ENCODE measurements at places on chromosomes 5 and 9.
A peak's percentile ranks its signal among the peaks of the same experiment; 100 is the strongest.

DNA sequence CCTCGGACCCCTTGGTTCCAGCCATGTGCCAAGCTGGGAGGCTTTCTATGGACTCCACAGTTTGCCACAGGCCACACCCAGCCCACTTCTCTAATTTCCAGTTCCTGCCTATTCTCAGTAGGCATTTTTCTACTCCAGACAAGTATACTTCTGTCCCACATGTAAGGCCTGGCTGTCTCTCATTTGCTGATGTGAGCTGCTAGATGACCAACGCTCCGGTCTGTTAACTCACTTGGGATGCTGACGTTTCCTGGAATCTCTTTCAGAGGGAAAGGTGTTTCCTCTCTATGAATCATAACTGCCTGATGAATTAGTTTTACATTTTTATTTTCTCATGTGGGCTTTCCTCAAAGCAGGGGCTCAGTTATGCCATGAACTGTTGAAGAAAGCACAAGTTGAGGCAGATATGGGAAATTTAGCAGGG is 36.3 kb downstream of the ERGIC1 start:
- DNase-seq, result no peak

DNA sequence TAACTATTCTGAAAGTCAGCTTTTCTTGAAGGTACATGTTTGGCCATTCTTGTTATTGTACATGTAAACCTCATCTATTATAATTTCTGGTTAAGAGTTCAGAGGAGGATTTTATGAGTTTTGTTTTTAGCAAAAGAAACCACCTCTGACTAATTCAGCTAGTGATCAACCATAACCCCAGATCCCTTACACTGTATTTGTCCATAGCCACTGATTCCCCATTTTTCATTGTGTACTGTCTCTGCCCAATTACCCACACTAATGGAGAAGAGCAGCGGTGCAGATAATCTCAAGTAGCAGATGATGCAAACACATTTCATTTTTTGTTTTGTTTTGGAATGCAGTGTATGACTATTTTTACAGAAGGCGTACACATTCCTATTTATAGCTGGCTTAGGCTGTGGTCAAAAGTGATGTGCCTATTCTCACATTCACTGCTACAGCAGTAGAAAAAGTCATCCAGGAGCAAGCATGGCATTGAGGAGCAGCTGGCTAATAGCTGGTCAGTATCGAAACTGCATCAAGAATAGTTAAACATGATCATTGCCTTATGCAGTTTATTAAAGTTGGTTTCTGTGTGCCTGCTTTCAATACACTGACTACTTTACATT is 988.3 kb downstream of the DTWD2 start:
- DNase-seq, result no peak

DNA sequence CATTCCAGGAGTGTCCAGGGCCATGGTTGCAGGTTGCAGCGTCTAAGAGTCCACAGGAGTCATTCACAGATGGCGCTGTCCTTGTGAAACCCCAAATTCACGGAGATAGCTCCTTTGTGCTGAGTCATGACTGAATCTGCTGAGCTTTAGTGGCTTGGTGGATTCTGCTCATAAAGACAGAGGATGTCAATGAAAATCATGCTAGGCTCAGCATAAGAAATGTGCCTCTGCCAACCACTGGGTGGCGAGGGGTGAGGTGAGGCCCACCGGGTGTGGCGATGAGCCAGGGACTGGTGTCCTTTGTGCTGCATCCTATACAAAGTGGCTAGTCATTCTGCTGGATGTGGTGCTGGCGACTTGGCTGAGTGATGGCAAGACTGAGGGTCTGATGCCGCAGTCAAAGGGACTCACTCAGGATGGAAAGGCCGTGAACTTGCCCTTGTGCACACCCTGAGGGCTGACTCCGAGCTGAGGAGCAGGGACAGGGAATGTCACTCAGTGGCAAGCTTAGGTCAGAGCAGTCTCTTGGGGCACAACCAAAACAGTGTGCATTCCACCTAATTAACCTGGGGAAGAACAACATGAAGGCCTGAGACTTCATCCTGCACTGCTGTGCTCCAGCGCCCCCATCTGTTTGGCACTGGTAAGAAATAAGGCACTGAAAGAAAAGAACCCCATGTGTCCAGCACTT is 71.5 kb downstream of the DAP start:
- DNase-seq, result no peak

GRCh38 chr5:56012281-56012963 is 17.7 kb upstream of the IL6ST start:
- DNase-seq, result peak; percentile 87

GRCh38 chr5:27130587-27130986 is 92.2 kb upstream of the CDH9 start:
- no peak for DNase-seq

DNA sequence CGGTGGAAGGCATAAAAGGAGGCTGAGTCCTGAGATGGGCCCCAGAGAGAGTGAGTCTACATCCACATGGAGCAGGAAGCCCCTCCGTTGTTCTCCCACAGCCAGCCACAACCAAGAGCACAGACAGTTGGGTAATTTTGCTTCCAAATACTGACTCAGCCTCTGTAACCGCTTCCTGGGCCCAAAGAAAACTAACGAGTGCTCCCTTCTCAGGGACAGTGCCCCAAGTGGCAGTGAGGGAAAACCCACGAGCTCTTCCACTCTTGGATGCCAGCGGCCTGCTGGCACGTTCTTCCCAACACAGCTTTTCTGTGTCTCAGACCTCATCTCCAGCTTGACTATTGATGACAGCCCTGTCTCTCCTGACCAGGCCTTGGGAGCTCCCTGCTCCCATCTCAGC is 207.6 kb downstream of the FSTL4 start:
- DNase-seq, result no peak

GRCh38 chr9:14993061-14993800 is 83.0 kb upstream of the FREM1 start:
- peak; percentile 32 for DNase-seq

- DNase-seq, result no peak
Observed at GRCh38 chr5:31378838-31379237, 153.1 kb downstream of the DROSHA start.

- DNase-seq, result no peak
Observed at GRCh38 chr5:165108809-165109208, 1603.4 kb downstream of the MAT2B start.

- DNase-seq, result no peak
Observed at GRCh38 chr5:131211669-131212068, 40.9 kb downstream of the LYRM7 start.

DNA sequence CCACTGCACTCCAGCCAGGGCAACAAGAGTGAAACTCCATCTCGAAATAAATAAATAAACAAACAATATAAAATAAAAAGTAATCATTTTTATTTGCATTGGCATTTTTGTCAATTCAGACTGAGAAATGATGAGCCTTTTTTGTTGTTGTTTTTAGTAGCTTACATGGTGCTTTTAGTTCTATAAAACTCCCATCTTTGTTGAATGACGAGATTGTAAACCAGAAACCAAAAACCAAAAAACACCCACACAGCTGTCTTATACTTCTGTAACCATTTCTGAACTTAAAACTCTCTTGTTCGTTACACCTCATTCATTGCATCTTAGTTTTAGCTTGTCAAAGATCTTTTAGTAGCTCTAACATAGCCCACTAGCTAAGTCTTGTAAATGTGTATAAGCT is 44.7 kb downstream of the GGTA1 start:
- DNase-seq, result no peak

- no peak for DNase-seq
Observed at GRCh38 chr5:98942847-98943246, 14.0 kb upstream of the CHD1 start.

GRCh38 chr9:73743826-73744225 is 592.2 kb downstream of the ANXA1 start:
- no peak for DNase-seq

- DNase-seq, result no peak
Observed at GRCh38 chr5:126269511-126269910, 153.7 kb upstream of the GRAMD2B start.

GRCh38 chr9:18111146-18111545 is 362.8 kb upstream of the ADAMTSL1 start:
- DNase-seq, result no peak

- no peak for DNase-seq
Observed at GRCh38 chr9:127198587-127198986, 66.0 kb upstream of the GARNL3 start.

DNA sequence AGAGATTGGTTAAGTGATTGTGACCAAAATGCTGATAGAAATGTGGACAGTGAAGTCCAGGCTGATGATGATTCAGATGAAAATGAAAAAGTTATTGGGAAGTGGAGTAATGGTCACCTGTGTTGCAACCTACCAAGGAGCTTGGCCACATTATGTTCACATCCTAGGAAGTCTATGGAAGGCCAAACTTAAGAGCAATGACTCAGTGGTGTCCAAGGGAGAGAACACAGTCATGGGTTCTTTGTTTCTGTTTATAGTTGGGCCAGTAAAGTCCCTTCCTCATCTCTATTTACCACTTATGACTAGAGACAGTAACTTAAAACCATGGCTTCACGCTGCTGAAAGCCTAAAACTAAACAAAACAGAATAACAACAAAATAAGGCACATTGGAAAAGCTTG is 555.3 kb upstream of the DAB2 start:
- DNase-seq, result no peak

DNA sequence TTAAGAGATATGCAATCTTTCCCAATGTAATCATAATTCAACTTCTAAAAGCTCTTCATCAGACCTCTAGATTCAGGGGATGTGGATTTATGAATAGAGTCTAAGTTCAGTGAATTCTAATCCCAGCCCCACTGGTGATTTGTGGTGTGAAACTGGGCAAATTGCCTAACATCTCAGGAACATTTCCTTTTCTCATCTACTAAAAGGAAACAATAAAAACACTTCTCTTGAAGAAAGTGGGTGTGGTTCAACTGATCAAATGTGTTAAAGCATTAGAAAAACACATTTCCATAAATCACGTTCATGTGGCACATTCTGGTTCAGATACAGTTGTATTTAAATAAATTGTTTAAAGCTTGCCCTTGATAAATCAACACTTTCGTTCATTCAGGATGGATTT is 631.7 kb upstream of the CDH6 start:
- no peak for DNase-seq

- DNase-seq, result no peak
Observed at GRCh38 chr5:68225188-68225910, 9.8 kb downstream of the PIK3R1 start.

GRCh38 chr5:90418214-90418613 is 8.7 kb upstream of the CETN3 start:
- no peak for DNase-seq

DNA sequence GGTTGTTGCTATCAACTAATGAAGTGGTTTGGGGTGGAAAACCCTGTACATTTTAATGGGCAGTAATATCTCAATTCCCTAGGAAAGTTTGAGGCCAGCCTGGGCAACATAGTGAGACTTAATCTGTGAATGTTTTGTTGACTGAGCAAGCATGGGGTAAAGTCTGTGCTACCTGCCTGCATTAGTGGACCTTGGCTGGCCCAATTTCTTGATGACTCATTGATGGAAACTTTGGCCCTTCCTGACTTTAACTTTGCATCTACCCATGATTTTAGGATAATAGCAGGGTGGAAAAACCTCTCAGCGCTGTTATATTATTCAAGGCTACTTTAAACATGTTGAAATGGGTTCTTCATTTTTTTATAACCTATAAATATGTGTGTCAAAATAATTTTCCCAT is 389.4 kb upstream of the RORB start:
- no peak for DNase-seq

- DNase-seq, result no peak
Observed at GRCh38 chr5:17024686-17025180, 88.6 kb upstream of the MYO10 start.

DNA sequence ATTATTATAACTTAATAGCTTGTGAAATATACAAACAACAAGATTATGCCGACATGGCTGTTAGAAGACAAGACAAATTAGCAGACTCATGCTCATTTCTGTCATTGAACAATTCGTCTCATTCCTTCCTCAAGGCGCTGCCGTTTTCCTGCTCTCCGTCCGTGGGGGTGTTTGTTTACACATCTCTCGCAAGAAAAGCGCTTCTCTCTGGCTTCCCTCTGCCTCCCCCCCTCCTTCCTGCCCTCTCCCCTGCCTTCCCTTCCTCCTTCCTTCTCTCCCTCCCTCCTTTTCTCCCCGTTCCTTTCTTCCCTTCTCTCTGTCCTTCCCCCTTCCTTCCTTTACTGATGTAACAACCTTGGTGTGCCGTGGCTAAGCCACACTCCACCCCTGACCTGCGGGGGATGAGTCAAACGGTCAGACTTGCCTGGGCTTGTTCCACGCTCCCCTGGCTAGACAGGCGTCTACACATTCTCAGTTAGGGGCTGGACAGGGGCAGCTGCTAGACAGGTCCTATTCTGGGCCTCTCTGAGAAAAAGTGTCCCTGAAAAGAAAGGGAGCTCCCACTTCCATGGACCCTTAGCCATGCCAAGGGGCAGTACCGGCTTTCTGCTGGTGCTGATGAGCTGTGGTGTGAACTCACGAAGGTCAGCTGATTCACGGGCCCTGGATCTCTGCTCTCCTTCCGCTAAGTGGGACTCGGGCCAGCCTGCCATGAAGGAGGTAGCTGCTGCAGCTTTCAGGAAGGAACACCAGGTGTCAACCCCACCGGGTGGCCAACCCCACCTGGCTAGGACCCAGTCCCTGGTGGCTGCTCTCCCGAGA is 32.0 kb upstream of the SPTLC1 start:
- DNase-seq, result no peak
